Thymus (tissue), 14 donors: ENCODE measurements at places on chromosomes 12 and 14. TPM values are rescaled to one million over a fixed set of nuclear protein-coding genes. Genes with fewer than 3 reads are reported as not detected.

The ERP27 gene
- total RNA-seq: 1.3 TPM

The TPH2 gene
- not detected for total RNA-seq

The GNB3 gene
- total RNA-seq: 0.14 TPM

GRCh38 chr12:42284876-42285275 is 41.0 kb downstream of the ZCRB1 start:
- DNase-seq: no peak

GRCh38 chr14:32206552-32206951 is 3.5 kb upstream of the RNU6-8 start:
- no peak for DNase-seq
